ENCODE measurements at places on chromosomes 5 and 9.

DNA sequence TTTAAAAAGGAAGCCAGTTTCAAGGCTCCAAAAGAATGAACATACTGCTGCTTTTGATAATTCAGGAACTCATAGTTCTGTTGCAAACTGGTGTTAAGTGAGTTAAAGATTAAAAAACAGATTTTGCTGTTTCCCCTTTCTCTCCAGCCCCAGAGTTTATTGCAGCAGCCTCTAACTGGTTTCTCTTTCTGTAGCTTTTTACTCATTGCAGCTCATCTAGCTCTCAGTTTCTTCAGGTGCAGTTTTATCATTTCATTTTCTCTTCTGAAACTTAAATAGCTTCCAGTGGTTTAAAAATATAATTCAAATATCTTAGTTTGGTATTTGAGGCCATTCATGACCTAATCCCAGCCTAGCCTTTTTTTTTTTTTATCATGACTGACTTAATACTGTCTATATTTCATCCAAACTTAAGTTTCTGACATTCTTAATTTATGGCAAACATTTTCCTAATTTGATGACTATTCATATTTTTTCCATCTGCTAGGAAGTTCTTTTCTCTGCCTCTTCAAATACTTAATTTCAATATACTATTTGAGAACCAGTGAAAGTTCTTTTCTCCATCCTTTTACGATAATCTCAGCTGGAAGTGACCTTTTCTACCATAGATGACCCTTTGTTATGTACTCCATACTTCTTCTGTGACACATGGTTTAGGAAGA lies 252.7 kb upstream of the GRIA1 start:
- DNase-seq, result no peak

DNA sequence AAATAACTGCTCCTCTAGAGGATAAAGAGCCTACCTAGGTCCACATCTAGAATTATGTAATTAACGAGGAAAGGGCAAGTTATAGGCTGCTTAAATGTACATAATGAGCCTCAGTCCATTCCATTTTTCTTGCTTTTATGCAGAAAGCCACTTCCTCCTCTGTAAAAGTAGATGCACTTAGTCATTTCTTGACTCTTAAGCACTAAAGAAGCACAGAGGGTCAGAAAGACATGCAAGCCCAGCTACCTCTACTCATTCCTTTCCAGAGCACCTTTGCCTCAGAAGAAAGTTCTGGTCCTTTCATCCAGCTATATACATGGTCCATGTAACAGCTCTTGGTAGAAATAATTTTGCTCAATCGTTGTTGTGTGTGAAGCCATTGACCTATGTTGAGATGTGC lies 308.0 kb upstream of the NREP start:
- no peak for DNase-seq

GRCh38 chr9:99563364-99563763 lies 258.3 kb upstream of the NR4A3 start:
- no peak for DNase-seq

- DNase-seq, result no peak
Observed at GRCh38 chr9:78858266-78858665, 561.3 kb downstream of the PSAT1 start.

GRCh38 chr9:110828264-110828663 lies 159.7 kb downstream of the MUSK start:
- DNase-seq, result no peak

All from activated naive CD4-positive, alpha-beta T cell treated with Interleukin-2 at 50 U/mL for 16 hours (primary cell).